KBM-7 (cell line): ENCODE measurements at places on chromosomes 7 and 10.
A peak's percentile ranks its signal among the peaks of the same experiment; 100 is the strongest.

- DNase-seq, result no peak
Observed at GRCh38 chr7:151367284-151367683, 25.7 kb downstream of the NUB1 start.

DNA sequence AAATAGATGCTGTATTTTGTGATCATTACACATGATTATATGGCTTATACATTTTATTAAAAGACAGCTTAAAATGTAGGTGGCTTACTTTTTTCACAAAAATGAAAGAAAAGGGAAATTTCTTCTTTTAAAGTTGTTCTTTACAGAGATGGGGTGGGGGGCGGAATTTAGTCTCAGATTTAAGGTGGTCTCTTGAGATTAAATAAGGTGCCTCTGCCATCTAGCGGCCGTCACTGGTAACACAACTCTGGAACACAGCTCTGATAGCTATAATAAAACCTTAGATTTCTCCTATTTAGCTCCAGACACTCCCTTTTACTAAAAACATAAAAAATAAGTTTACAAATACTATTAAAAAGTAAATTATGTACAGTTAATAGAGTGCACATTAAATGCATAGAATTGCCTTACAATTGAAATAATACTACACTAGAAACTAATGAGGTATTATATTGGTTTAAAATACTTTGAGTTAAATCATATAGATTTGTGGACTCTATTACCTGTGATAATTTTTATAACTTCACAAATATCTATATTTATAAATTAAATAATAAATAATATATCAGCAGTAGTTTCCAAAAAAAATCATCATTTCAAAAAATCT lies 210.9 kb downstream of the DGKB start:
- DNase-seq, result peak; percentile 49

DNA sequence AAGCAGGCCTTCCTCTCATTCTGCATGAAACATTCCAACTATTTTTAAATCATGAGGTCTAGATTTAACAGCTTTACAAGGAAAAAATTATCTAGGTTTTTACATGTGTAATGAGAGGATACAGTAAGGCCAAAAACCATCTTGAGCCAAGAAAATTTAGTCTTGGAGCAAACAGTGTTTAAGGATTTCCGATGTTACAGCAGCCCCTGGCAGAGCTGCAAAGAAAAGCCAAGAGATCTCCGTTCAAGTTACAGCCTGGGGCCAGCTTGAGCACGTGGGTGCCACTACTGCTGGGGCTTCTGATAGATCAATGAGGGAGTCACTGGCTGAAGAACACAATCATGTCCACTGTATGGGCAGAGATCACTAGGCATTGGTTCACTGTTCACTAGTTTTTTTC lies 156.2 kb downstream of the EVX1 start:
- DNase-seq, result no peak

- DNase-seq, result no peak
Observed at GRCh38 chr7:16412274-16413254, 8.8 kb downstream of the CRPPA start.

GRCh38 chr10:124200011-124200410 lies 106.6 kb upstream of the CHST15 start:
- DNase-seq, result no peak

GRCh38 chr10:132332433-132332754 lies 401 bp downstream of the LRRC27 start:
- DNase-seq, result no peak

DNA sequence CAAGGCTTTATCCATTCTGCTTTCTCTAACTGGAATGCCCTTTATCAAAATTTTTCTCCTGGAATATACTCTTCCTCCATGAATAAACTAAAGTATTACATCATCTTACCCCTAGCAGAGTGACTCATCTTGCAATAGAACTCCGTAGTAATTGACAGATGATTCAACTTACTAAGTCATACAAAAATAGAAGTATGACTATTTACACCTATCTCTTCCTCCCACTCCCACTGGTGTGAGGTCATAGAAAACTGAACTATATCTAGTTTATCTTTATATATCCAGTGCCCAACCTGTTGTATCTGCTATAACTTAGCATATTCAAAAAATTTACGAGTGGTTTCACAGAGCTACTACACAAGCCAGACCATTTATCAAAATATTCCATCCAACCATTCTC lies 26.1 kb downstream of the ABCB1 start:
- no peak for DNase-seq

DNA sequence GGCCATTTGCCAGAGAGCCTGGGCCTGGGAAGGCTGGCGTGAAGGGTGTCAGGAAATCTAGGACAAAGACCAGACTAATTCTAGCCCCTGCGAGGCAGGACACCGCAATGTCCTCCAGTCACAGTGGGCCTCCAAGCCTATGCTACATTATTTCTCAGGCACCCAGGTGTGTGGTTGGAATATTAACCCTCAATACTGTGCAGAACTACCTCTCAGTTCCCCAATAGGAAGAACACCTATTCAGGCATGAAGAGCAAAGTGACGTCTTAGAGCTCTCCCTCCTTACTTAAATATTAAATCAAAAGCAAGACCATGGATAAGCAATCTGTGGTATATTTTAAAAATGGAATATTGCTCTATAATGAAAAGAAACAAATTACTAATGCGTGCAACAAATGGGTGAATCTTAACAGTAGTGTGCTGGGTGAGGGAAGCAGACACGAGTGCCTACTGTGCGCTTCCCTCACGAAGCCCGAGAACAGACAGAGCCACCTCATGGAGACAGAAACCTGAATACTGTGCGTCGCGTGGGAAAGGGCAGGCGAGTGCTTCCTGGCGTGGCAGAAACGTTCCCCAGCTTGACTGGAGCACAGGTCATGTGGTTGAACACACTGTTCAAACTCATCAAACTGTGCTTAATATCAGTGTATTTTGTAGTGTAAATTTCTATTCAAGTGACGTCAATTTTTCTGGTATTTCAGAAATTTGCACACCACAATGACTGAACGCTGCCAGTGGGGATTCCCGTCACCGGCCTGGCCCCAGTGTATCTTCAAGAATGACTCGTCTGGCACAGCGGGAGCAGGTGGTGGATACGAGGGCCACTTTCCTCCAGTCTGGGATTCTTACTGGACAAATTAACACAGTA lies 15.5 kb upstream of the PTPRN2 start:
- no peak for DNase-seq

GRCh38 chr7:16982640-16983350 lies 101.0 kb upstream of the AGR3 start:
- DNase-seq, result peak; percentile 77

DNA sequence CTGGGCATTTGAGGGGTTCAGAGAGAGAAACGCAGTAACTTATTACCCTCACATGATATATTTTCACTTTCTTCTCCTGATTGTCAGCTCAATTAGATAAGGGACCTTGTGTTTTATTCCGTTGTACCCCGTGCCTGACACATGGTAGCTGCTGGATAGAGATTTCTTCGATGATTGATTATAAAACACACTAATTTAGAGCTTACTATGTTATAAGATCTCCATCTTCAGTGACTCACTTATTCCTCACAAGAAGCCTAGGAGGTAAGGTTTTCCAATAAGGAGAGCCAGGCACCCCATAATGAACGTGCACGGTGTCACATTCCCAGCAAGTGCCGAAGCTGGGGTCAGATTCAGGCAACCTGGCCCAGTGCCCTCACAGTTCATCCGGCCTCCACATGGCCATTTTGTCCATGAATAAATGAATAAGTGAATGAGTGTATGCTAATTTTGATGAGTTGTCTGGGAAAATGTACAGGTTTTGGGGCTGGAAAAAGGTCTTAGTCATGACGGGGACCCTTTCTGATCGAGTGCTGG lies 138.1 kb upstream of the CDCA7L start:
- DNase-seq, result no peak

- no peak for DNase-seq
Observed at GRCh38 chr7:82071468-82071867, 301.6 kb upstream of the HGF start.

- DNase-seq, result no peak
Observed at GRCh38 chr7:128351296-128352152, 7.8 kb upstream of the RBM28 start.

GRCh38 chr7:21355406-21355874 lies 72.4 kb upstream of the SP4 start:
- peak; percentile 96 for DNase-seq

GRCh38 chr7:12670743-12671520 lies 16.5 kb upstream of the ARL4A start:
- peak; percentile 62 for DNase-seq

DNA sequence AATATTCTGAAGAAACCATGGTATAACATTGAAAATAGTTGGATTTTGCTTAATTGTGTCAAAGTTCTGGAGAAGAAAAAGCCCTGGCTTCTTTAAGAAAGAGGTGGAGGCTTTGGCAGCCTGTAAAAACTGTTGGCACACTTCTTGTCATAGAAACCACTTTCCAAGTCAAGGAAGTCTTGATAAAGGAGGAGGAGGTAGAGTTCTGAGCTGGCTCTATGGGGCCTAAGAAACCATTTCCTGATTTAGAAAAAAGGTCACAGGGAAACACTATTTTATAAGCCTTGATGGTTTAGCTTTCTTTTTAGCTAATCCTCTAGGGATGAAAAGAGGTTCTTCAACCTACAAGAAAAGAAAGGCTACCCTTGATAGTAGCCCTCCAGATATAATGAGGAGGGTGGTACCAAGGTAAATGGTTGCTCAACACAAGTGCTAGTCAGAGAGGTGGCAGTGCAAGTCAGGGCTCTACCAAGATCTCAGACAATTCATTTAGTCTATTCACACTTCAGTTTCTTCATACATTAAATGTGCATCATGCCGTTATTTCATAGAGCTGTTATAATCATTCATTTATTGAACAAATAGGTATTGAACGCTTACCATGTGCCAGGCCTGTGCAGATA lies 346.9 kb downstream of the RNLS start:
- DNase-seq, result no peak

GRCh38 chr10:86357676-86358075 lies 8.9 kb downstream of the GRID1 start:
- DNase-seq, result no peak

- no peak for DNase-seq
Observed at GRCh38 chr7:2157473-2158279, 75.1 kb downstream of the MAD1L1 start.

DNA sequence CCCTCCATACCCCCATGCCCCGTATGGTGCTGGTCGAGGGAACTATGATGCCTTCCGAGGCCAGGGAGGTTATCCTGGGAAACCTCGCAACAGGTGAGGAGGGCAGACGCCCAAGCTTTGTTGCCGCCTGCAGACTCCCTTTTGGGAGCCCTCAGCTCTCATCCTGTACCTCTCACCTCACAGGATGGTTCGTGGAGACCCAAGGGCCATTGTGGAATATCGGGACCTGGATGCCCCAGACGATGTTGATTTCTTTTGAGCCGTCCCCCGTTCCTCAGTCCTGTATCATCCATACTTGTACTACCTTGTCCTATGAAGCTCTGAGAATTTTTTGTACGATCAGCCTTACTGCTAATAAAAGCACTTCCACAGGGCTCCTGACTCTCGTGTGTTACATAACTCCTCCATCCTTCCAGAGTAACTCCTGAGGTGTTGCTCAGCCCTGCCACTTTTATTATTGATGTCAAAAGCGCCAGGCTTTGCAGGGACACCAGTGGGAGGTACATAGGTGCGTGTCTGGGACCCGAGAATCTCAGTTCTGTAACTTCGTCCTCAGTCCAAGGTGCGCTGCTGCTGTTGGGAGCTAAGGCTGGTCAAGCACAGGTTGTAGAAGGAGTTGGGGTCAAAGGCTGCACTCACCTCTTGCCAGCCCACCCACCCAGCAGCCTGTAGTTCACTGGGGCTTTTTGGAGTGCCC lies 1.1 kb downstream of the UFSP1 start:
- no peak for DNase-seq

GRCh38 chr10:93357680-93358079 lies 124.5 kb downstream of the MYOF start:
- DNase-seq, result peak; percentile 53

- DNase-seq, result no peak
Observed at GRCh38 chr10:50544857-50545429, 78.8 kb downstream of the SGMS1 start.

DNA sequence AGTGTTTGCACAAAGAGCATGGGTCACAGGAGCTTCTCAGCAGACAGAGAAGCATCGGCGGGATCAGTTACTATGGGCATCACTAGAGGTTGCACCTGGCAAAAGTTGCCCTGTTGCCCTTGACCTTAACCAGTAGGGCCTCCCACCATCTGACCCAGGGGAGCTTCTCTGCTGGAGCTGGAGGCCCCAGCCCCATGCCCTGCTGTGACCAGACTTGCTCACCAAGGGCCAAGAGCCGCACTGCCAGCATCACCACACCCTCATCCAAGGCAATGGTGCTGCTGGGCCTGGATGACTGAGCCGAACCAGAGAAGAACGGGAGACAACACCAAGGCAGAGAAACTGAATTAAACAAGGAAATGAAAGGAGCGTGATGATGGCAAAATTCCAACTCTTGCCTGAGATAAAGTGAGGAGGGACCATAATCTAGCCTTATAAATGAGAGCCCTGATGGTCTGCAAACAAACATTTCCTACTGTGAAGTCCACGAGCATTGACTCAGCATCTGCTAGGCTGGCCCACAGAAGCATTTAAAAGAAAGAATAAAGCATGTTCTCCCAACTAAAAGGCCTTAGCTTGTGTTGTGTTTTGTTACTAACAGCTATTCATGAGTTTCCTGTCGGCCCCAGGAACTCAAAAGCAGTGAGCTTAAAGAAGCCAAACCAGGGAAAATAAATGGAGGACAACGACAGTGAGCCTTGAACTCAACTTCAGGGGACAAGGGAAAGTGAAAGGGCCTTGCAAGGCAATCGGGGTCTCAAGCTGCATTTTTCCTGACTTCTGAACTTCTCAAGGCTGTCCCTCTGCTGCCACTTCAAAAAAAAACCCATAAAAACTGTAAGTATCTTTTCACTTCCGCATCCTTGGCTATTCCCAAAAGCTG lies 60.4 kb downstream of the AFAP1L2 start:
- no peak for DNase-seq

GRCh38 chr7:94908323-94909178 lies 1.2 kb downstream of the PPP1R9A start:
- DNase-seq, result peak; percentile 16

DNA sequence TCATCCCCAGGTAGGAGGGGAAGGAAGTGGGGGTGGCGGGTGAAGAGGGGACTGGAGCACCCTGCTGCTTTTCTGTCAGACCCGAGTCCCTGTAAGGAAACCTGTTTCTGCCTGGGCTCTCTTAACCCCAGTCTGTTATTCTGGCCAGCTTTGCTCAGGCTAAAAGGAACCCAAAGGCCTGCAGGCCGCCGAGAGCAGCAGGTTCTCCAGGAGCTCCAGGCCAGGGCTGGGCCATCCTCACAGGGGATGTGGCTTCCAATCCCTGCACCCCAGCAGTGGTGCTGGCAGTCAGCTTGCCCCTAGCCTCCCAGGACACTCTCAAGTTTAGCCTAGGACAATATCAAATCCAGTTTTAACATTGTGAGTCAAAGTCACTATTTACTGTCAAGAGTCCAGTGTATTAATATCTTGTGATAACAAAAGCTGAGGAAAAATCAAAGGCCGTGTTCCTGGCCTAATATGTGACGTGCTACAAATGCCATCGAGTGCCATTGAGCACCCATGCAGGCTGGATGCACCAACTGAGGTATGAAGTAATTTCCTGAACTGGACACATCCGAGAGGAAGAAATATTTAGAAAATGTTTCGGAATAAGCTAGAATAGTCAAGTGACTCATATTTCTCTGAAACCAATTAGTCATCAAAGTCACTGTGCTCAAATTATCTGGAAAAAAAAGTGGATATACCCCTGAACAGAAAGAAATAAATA lies 7.0 kb downstream of the PKD1L1 start:
- no peak for DNase-seq

GRCh38 chr10:5479481-5480161 lies 19.7 kb downstream of the CALML5 start:
- DNase-seq, result peak; percentile 31

- no peak for DNase-seq
Observed at GRCh38 chr10:124605856-124606812, 138.0 kb downstream of the FAM53B start.
